Right lung (tissue), 10 donors: ENCODE measurements at places on chromosomes 6 and 20. TPM values are rescaled to one million over a fixed set of nuclear protein-coding genes. Genes with fewer than 3 reads are reported as not detected.

The AVP gene
- polyA plus RNA-seq: not detected

The HLA-F gene
- polyA plus RNA-seq: 17.7 TPM

The CCHCR1 gene
- polyA plus RNA-seq: 37.9 TPM

The C20orf204 gene
- polyA plus RNA-seq: 1.1 TPM

The RPS6KA2 gene
- polyA plus RNA-seq: 42.5 TPM

The DLL1 gene
- polyA plus RNA-seq: 13.3 TPM

The PROCR gene
- 35.4 TPM for polyA plus RNA-seq

The TFAP2B gene
- not detected for polyA plus RNA-seq

The LIN28B gene
- polyA plus RNA-seq: 0.28 TPM

The ENPP4 gene
- polyA plus RNA-seq: 12.7 TPM

The MAP7 gene
- 13.8 TPM for polyA plus RNA-seq

The KHDC1 gene
- 10.8 TPM for polyA plus RNA-seq

The SIRPD gene
- not detected for polyA plus RNA-seq

GRCh38 chr6:15205321-15205720, 40.5 kb upstream of the JARID2 start:
- DNase-seq: no peak

GRCh38 chr6:7617801-7618764, 28.1 kb downstream of the SNRNP48 start:
- DNase-seq: peak; percentile 17

DNA sequence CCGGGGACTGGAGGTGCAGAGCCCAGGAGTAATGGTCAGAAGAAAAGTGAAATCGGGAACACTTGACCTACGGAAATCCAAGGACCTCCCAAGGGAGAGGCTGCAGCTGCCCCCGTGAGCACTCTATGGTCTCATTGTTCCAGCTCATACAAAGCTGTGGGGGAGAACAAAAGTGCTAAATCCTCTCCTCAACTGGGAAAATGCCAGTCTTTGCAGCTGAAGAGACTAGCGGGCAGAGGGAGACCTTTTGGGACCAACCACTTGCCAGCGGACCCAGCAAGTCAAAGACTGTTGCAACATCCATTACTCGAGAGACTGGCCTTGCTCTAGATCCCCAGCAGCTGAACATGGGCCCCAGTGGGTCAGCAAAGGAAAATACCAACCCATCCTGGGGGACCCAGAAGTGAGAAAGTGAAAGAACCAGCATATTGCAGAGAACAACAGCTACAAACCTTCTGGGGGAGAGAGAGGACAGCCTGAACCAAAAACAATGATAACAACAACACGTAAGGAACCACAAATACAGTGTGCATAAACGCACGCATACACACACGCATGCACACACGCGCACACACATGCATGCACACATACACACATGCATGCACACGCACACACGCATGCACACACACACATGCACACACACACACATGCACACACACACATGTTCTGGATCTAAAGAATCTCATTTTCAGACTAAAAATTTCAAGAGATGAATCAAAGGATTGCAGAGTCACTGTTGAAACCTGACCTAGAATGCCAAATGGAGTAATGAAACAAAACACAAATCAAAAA, 24.7 kb upstream of the ELMO2 start:
- DNase-seq: no peak

DNA sequence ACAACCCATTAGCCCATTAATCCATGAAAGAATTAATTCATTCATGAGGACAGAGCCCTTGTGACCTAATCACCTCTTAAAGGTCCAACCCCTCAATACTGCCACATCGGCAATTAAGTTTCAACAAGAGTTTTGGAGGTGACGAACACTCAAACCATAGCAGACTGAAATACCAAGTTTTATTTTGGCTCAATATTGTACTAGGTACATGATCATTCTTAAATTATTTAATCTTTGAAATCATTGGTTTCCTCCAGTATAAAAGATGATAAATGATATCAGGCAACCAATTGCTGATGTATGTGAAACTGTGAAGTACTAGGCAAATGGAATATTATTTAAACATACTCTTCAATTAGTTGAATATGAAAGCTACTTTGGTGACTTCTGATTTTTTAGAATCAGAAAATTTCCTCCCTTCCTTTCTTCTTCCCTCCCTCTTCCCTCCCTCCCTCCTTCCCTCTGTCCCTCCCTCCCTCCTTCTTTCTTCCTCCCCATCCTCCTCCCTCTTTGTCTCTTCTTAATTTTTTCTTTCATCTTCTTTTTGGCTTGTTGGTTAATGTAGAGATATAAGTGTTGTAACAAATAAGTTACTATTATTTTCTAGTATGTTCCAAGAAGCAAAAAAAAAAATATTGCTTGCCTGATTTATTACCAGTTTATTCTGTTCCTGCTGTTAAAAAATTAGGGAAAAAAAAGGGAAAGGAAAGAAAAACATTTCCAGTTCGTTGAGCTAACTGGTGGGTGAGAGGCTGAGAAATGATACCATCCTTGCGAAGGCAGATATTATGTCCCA, 233.9 kb upstream of the ZNF217 start:
- DNase-seq: no peak

- peak; percentile 23 for DNase-seq
These were observed 301.8 kb downstream of the FOXC1 start for GRCh38 chr6:1911474-1911873.

DNA sequence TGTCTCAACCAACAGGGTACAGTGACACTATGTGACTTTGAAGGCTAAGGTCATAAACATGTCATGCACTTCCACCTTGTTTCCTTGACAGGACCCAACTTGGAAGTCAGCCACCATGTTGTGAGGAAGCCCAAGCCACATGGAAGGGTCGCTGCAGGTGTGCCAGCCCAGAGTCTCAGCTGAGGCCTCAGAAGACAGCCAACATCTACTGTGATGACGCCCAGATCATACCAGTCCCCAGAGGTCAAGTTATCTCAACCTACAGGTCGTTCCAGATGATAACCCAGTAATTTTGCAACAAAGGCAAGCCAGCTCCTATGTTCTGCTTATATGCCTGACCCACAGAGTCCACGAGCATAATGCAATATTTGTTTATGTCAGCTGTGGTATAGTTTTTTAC, 376.0 kb upstream of the AGPAT4 start:
- DNase-seq: no peak

- DNase-seq: no peak
These were observed 77.6 kb upstream of the STXBP5 start for GRCh38 chr6:147126618-147127022.

DNA sequence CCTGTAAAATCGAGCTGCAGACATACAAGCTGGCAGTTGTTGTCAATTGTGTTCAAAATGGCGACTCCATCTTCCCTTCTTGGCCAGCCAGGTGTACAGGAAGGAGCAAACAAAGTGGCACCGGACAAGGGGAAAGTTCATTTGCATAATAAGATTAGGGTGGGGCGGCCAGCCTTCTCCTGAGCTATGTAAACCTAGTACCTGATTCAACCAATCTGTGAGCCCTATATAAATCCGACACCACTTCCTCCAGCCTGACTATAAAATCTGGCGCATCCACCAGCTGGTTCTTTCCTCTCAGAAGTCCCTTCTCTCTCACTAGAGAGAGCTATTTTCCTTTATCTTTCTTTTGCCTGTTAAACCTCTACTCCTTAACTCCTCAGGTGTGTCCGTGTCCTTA, 8.1 kb upstream of the HBS1L start:
- no peak for DNase-seq

GRCh38 chr20:57600320-57601210, 19.7 kb downstream of the ZBP1 start:
- no peak for DNase-seq

DNA sequence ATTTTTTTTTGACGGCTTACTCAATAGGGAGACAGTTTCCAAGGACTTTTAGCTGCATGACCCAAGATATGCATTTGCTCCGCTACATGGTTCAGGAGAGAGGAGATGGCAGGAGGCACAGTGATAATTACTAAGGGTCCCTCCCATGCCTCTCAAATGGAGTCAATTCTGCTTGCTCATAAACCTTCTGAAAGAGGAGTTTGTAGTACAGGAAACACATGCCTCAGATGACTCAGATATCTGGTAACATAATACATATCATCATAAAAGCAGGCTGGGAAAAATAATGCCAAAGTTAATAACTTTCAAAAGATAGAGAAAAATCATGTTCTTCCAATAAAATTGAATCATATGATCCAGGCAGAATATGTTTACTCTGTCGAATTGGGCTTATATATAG, 97.6 kb upstream of the DEFB112 start:
- DNase-seq: no peak

DNA sequence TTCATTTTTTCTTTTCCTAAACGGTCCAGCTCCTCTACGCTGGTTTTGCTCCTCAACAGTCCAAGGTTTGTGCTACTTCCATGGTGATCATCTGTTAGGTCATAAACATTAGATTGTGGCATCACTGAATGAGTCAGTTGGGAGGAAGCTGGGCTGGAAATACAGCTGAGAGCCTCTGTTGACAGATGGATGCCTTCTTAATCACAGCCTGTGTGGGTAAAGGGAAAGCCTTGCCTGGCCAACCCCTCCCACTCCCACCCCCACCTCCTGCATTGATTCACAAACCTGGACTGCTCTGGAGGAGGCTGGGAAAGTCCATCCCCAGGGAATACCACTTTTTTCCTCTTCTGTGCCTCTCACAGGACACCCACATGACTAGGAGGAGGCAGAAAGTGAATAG, 180.6 kb upstream of the CCN2 start:
- no peak for DNase-seq

GRCh38 chr6:121055572-121056163, 278.6 kb downstream of the TBC1D32 start:
- peak; percentile 12 for DNase-seq

- no peak for DNase-seq
These were observed 270.5 kb downstream of the ESR1 start for GRCh38 chr6:152078001-152078400.

DNA sequence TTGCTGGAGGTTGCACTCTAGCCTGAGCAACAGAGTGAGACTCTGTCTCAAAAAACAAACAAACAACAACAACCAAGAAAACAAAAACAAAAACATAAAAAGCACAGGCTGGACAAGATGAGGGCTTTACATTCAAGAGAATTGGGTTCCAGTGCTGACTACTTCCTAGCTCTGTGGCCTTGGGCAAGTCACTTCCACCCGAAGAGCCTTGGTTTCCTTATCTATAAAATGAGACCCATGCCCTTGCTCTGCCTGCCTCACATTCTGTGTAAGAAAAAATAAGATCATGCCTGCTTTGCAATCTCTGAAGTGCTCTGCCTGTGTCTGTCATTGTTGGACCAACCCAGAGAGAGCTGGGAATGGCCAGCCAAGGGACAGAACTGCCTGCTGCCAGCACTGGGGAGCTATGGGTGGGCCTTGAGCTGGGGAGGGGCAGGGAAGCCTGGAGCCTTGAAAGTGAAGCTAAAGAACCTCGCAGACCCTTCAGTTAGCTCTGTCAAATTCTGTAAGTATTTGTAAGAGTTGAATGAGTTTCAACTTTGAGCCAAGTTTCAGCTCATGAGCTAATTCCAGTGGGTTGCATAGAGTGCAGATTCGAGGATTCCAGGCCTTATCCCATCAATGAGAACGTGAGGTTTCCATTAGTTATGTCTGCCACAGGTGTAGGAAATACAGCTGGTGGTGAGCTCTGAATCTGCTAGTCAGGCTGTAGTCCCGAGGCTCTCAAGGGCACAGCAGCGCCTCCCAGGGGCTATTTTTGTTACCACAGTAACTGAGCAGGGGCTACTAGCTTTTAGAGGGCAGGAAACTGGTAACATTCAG, 93.2 kb downstream of the DLGAP4 start:
- peak; percentile 21 for DNase-seq

DNA sequence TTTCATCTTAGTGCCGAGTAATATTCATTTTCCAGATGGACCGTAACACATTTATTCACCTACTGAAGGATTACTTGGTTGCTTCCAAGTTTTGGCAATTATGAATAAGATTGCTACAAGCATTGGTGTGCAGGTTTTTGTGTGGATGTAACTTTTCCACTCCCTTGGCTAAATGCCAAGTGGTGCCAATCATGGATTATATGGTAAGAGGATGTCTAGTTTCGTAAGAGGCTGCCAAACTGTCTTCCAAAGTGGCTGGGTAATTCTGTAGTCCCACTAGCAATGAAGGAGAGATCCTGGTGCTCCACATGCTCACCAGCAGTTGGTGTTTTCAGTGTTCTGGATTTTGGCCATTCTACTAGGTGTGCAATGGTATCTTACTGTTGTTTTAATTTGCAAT, 117.1 kb downstream of the IRF4 start:
- no peak for DNase-seq

DNA sequence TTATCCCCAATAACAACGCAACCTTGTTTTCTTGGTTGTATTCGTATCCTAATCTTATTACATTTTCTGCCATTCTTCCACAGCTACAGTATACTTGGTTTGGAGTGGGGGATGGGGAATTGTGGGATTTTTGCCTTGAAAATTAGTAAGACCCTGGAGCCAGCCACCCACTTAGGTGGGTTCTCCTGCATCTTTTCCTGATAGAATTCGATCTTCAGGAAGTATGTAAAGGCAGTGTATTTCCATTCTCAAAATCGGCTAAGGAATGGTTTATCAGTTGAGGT, 1.1 kb downstream of the ITCH start:
- DNase-seq: no peak

DNA sequence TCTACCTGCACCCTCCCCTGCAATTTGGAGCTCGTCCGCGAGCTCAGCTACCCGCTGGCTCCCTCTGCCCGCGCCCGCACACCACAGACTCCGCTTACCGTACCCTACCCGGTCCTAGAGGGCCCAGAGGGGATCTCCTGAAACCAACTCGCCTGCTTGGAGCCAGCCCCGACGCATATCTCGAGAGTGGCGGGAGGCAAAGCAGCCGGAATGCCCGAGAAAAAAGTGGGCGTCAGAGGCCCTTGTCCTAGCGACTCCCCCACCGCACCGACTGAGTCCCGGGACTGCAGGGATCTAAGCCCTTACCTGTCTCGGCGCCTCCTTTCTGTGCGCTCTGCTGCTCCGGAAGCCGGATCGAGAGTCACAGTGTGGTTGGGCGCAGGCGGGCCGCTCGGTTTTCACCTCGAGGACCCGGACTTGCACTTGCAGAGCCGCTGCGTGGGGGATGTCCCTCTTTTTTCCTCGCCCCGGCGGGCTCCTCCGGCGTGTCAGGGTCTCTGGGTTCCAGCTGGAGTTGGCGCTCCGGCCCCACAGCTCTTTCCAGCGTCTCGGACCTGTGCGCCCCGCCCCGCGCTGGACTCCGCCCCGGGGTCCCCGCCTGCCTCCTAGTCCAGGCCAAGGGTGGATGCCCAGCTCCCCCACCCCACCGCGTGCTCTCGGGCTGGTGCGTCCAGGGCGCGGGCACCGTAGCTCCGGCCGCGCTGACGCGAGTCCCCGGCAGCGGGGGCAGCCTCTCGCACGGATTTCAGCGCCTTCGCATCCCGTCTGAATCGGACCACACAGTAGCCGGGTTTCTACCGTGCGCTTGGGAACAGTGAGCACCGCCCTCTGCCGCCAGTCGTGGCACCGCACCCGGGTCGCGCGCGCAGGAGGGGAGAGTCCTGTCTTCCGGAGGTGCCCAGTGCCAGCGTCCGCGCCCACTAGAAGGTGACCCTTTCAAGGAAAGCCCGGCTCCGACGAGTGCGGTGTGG, at the start of gene PROKR2:
Gene PROKR2 (minus strand): TSS at position 767 of the 971 bp plus-strand sequence. CDS start 2,585 bp downstream, outside the sequence.
- DNase-seq: no peak

DNA sequence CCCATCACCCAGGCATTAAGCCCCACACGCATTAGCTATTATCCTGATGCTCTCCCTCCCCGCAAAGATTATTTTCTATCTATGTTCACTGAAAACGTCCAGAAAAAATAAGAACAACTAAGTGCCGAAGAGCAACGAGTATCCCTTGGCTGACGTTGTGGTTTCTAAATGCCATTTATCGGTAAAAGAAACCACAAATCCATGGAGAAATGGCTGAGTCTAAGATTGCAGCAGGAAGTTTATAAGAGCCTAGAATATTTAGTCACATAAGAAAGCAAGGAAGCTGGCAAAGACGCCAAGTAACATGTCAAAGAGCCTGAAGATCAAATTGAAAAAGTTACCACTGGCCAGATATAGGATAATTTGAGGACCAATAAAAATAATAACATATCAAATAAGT, 18.1 kb upstream of the NOX3 start:
- no peak for DNase-seq
